Kidney epithelial cell (primary cell): ENCODE measurements at places on chromosomes 7 and 10. TPM values are rescaled to one million over a fixed set of nuclear protein-coding genes. Genes with fewer than 3 reads are reported as not detected.

Gene OAT
- 56.1 and 64.8 TPM in 2 replicates for total RNA-seq

Gene TMEM209
- total RNA-seq: 22.1 and 24.0 TPM in 2 replicates

Gene AKR1D1
- 0.08 TPM in 1 of 2 replicates, not detected in the other for total RNA-seq

Gene CYP2C19
- not detected in 2 replicates for total RNA-seq

Gene NRCAM
- 32.3 and 39.0 TPM in 2 replicates for total RNA-seq

Gene SPAM1
- not detected in 2 replicates for total RNA-seq

Gene ABCC2
- total RNA-seq: 0.04 and 0.07 TPM in 2 replicates

Gene EIF4EBP2
- 33.5 and 34.3 TPM in 2 replicates for total RNA-seq

Gene PLAC9
- total RNA-seq: not detected in 2 replicates

Gene NRG3
- 10.2 and 10.7 TPM in 2 replicates for total RNA-seq

Gene COL28A1
- total RNA-seq: 0.14 and 0.21 TPM in 2 replicates

Gene CDHR3
- 0.55 and 0.96 TPM in 2 replicates for total RNA-seq

Gene OPN1SW
- not detected in 2 replicates for total RNA-seq
